SK-MEL-5 (cell line): ENCODE measurements at places on chromosomes 16 and 17. TPM values are rescaled to one million over a fixed set of nuclear protein-coding genes. Genes with fewer than 3 reads are reported as not detected.

DNA sequence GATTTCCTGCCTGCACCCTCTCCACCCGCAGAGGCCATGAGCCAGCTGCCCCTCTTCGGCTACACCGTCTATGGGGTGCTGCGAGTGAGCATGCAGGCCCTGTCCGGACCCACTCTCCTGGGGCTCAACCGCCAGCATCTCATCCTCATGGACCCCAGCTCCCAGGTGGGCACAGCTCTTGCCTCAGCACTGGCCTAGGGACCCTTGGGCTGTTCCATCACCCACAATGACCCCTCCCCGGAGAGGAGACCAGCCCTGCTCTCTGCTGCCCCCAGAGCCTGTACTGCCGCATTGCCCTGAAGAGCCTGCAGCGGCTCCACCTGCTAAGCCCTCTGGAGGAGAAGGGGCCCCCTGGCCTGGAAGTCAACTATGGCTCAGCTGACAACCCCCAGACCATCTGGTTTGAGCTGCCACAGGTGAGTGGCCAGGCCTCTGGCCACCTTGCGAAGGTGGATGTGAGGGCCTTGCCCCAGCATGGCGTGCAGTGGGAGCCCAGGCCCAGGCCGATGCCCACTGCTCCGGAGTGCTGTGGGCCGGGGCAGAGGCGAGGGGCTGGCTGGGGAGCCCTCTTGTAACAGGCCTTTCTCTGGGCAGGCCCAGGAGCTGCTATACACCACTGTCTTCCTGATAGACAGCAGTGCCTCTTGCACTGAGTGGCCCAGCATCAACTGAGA is 7.3 kb upstream of the SMIM5 start:
- peak; percentile 72 for DNase-seq

The TP53TG3B gene
- not detected in 2 replicates for total RNA-seq

DNA sequence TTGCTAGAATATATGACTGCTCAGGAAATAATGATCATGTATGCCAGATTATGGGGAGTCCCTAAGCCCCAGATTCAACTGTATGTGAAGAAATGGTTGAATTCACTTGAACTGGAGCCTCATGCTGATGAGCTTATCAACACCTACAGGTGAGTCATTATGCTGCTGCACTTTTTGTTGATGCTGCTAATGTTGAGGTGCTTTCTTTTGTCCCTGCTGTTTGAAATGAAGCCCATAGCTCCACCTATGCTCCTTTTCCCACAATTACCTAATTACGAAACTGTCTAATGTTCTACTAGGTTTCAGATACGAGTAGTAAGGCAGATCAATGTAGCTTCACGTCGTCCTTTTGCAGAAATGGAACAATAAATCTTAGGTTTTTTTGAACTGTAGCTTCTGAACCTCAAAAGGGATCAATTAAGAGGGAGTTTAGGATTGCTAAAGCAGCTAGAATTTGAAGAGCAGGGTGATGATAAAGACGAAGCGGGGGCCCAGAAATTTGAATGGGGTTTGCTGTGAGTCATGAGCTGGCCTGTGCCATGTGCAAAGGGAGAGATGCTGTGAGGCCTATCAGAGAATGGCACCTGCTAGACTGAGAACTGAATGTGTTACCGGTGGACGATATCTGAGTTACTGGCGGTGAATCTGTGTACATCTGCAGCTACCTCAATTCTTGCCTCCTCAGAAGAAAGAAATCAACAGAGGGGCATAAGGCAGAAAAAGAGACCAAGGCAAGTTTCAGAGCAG is 6.1 kb upstream of the UQCRC2 start:
- no peak for DNase-seq

DNA sequence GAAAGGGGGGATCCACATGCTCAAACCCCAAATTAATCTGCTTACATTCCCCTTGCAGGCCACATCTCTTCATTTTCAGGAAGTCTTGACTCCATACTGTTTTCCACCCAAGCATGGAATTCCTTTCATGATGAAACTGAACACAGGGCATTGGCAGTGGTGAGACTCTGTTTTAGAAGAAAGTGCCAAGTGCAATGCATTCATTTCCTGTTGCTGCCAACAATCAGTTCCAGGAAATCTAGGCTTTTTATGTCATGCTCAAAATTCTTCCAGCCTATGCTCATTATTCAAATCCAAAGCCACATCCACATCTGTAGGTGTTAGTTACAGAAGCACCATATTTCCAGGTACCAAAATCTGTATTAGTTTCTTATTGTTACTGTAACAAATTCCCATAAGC is 4.1 kb downstream of the CCL2 start:
- DNase-seq: no peak

DNA sequence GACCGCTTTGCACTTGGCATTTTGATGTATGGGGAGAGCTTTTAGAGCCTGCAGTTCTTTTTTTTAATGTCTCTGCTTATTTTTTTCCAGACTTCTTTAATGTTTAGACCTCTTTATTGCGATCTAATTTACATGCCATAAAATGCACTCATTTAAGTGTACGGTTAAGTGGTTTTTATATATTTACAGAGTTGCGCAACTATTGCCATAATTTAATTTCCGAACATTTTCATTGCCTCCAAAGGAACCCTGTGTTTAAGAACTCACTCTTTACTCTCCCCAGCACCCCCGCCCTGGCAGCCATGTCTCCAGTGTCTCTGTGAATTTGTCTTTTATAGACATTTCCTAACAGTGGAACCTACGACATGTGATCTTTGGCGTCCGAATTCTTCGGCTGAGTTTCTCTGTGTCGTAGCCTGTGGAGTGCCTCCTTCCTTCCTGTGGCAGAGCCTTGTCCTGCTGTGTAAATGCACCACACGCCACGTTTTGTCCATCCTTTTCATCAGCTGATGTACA is 24.0 kb downstream of the ZNF750 start:
- DNase-seq: no peak
